Central memory CD8-positive, alpha-beta T cell (primary cell): ENCODE measurements at places on chromosomes 1 and 21.

DNA sequence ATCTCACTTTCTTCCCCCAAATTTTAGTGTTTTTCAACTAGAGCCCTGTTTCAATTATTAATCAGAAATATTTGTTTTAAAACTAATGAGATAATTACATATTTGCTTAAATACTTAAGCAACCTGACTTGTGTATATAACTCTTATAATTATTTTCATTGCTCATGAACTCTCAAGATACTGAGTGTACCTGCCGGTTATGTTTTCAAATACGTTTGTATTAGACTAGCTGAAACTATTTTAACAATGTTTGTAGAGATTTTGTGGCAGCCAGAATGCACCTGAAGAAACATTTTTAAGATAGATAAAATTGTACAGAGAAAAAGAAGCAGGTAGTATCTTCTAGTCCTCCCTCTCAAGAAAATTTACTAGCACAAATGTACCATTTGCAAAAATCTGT lies 140.6 kb upstream of the CXADR start:
- no peak overlapping the region for H3K4me3 ChIP-seq
- no peaks in the 10 kb centered on the region for H3K4me1 ChIP-seq
- no peak overlapping the region for H3K27ac ChIP-seq
- DNase-seq, result no peak
- H3K27me3 ChIP-seq, result peaks cover 22% of the 10 kb centered on the region

DNA sequence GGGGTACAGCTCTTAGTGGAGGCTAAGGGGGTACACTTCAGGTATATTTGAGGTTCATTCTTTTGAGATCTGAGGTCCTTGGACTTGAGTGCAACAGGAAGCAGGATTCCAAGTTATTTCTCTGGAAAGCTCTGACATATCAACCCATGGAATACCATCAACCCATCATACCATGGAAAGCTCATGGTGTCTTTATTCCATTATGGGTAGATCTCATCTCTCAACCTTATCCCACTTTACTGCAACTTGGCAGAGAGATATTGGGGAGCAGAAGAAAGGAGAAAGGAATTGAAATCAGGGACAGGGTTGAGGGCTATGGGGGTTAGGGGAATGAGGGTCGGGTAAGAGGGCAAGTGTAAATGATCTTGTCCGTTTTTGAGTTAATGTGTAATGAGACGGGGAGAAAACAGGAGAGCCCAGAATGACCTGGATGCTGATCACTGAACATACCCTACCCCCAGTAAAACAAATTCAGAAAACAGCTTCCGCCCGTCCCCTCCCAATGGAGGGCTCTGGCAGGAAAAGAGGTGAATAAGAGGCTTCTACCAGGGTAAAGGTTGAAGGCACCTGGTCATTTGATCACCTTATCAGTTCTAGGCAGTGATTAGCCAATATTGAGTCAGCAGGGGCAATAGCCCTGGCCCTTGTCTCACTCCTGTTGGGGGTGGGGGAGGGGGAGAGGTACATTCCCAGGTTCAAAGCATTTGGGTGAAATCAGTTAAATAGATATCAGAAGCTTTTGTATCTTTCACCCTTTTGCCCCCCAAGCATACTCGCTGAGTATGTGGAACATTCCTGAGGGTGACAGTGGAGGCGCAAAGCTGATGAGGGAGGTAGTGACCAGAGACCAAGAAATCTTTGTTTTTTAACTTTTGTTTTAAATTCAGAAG lies 622 bp upstream of the APOA2 start:
- DNase-seq, result no peak
- peak overlapping the region; percentile 36 for H3K27ac ChIP-seq
- no peak overlapping the region for H3K4me3 ChIP-seq
- no peaks in the 10 kb centered on the region for H3K27me3 ChIP-seq
- peaks cover 8% of the 10 kb centered on the region for H3K36me3 ChIP-seq

DNA sequence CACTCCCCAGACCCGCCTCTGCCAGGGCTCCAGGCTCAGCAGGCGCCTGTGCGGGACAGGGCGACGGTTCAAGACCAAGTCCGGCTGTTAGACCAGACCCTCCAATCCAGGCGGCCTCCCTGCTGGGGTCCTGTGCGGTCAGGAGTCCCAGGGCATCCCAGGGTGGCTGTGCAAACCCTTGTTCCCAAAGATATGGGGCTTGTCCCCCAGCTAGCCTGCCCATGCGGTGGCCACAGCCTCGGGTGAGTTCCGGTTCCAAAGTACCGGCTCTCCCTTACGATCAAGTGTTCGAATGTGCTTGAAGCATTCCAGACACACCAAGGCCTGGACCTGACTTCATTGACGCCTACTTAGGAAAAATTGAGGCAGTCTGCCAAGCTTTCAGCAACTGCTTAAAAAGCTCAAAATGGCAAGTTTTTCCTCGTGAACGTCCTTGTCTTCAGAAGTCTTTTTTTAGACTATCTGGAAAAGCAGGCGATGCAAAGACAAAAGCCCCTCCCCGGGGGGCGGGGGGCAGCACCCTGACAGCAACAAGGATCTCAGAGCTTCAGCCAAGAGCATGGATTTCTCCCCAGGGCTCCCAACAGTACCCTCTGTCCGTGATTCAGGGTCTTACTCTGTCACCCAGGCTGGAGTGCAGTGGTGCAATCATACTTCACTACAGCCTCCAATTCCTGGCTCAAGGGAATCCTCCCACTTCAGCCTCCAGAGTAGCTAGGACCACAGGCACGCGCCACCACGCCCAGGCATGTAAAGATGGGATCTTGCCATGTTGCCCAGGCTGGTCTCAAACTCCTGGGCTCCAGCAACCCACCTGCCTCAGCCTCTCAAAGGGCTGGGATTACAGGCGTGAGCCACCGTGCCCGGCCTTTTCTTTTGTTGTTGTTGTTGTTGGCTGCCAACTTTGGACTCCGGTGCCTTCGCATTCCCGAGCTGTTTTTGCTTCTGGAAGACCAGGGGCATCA lies 2.3 kb downstream of the FAAP20 start:
- peak overlapping the region; percentile 39 for H3K27ac ChIP-seq
- H3K4me3 ChIP-seq, result peak overlapping the region; percentile 81
- H3K4me1 ChIP-seq, result peaks cover 5% of the 10 kb centered on the region
- DNase-seq, result no peak
- peaks cover 11% of the 10 kb centered on the region for H3K36me3 ChIP-seq

DNA sequence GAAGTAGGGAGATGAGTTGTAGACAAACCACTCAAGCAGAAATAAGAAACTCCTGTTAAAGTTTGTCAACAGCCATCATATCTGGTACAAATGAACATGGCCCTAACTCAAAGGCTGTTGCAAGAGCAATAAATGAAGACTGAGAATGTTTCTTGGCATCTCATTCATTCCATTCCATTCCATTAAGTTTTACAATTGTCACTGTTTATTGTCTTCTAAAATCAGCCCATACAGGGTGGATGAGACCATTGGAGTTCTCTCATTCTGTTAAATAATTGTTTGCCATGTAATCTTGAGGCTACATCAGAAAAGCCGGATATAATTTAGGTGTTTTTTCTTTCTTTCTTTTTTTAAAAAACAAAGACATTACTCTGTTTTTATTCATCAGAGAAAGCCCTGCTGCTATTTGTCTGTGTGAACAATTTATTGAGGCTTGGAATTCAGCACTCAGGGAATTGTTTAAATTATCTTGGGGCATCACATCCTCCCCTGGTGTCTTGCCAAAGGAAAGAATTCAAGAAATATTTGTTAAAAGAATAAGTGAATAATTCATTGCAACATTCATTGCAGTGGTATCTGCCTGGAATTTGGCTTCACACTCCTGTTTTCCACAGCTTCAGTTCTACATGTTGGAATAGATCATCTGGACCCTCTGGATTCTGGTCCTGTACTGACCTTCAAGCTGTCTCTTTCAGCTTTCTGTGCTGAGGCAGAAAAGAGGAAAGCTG lies 604.5 kb downstream of the PLPP3 start:
- no peak for DNase-seq
- no peak overlapping the region for H3K4me3 ChIP-seq
- H3K36me3 ChIP-seq, result peaks cover 2% of the 10 kb centered on the region
- no peak overlapping the region for H3K27ac ChIP-seq
- no peaks in the 10 kb centered on the region for H3K4me1 ChIP-seq

GRCh38 chr1:204266504-204267034 lies 52.8 kb upstream of the GOLT1A start:
- no peak overlapping the region for H3K27ac ChIP-seq
- H3K4me1 ChIP-seq, result no peaks in the 10 kb centered on the region
- H3K36me3 ChIP-seq, result peaks cover 4% of the 10 kb centered on the region

DNA sequence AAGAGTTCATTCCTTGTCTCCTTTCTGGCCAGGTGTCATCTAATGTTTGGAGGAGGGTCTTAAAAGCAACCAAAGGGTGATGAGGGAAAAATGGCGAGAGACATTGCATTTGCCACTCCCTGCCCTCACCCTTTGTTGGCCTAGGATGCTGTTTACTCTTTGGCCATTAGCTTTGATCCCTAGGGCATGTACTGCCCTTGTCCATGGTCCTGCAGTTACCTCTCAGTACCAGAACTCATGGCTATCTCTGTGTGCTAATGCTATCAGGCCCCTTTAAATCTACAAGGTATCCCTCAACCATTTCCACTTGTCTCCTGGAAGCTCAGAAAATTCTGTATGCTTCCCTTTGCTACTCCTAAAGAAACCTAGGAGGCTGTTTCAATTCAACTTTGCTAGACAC lies 424.8 kb upstream of the PLXNA2 start:
- H3K27me3 ChIP-seq, result peaks cover 36% of the 10 kb centered on the region
- no peak overlapping the region for H3K27ac ChIP-seq
- H3K4me1 ChIP-seq, result no peaks in the 10 kb centered on the region
- no peak overlapping the region for H3K4me3 ChIP-seq
- H3K36me3 ChIP-seq, result no peaks in the 10 kb centered on the region
- DNase-seq, result no peak

- H3K36me3 ChIP-seq, result no peaks in the 10 kb centered on the region
- H3K27me3 ChIP-seq, result peaks cover 9% of the 10 kb centered on the region
- DNase-seq, result no peak
Observed at GRCh38 chr1:230702934-230703678, 10.8 kb downstream of the AGT start.

DNA sequence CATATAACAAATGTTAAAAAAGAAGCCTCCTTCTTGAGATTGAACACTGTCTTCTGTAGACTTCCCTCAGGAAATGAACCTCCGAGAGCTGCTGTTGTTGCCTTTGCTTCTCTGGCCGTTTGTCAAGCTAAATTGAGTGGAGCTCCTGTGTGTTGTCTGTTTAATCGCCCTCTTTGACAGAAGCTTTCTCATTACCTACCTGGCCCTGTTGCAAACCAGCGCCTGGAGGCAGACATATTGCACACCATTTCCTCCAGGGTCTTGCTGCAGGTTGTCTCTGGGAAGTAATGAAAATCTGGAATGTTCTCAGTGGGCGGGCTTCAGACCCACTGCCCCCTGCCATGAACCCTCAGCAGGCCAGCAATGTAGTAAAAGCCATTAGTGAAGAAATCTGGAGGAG lies 83.3 kb downstream of the GABPA start:
- H3K4me3 ChIP-seq, result no peak overlapping the region
- H3K27me3 ChIP-seq, result no peaks in the 10 kb centered on the region
- H3K36me3 ChIP-seq, result no peaks in the 10 kb centered on the region
- H3K27ac ChIP-seq, result no peak overlapping the region
- DNase-seq, result no peak
- no peaks in the 10 kb centered on the region for H3K4me1 ChIP-seq

- H3K27me3 ChIP-seq, result no peaks in the 10 kb centered on the region
- H3K27ac ChIP-seq, result peak within 1 kb of the TSS; percentile 80
- H3K4me1 ChIP-seq, result peaks cover 54% of the 10 kb centered on the region
- no peak for DNase-seq
- H3K36me3 ChIP-seq, result peaks cover 20% of the 10 kb centered on the region
- peak within 1 kb of the TSS; percentile 76 for H3K4me3 ChIP-seq
Observed at GRCh38 chr1:112706505-112707220, at the start of gene RHOC. Gene RHOC (minus strand): TSS chr1:112707127. CDS start chr1:112703799, 3,328 bp downstream.

GRCh38 chr1:31911994-31912780 lies 26.0 kb downstream of the PTP4A2 start:
- H3K4me1 ChIP-seq, result peaks cover 63% of the 10 kb centered on the region
- no peaks in the 10 kb centered on the region for H3K27me3 ChIP-seq
- DNase-seq, result no peak

DNA sequence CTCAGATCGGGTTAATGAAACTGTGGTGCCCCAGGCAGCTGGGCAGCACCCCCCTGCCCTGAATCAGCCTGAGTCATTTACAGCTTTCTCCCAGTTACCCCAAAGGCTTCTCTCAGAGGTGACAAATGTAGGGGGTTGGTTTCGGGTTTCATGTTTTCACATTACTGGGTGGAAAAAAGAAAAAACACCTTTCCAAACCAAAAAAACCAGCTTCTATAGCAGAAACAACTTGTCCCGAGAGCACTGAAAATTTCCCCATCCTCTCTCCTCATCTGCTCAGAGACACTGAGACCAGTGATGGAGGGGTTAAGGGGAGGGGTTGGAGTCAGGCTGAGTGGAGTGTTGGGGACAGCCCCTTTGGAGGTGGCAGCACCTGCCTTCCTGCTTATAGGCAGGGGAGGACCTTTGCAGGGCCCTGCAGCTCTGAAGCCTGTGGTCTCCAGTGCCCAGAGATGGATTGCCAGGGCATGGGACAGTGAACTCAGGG lies 15.6 kb downstream of the UTP11 start:
- H3K27me3 ChIP-seq, result no peaks in the 10 kb centered on the region
- H3K27ac ChIP-seq, result peak overlapping the region; percentile 83
- H3K36me3 ChIP-seq, result peaks cover 17% of the 10 kb centered on the region
- DNase-seq, result no peak

- H3K27me3 ChIP-seq, result peaks cover 53% of the 10 kb centered on the region
- no peak for DNase-seq
- no peak overlapping the region for H3K27ac ChIP-seq
- H3K36me3 ChIP-seq, result no peaks in the 10 kb centered on the region
- no peaks in the 10 kb centered on the region for H3K4me1 ChIP-seq
Observed at GRCh38 chr1:94396356-94397010, 21.7 kb upstream of the ABCD3 start.

DNA sequence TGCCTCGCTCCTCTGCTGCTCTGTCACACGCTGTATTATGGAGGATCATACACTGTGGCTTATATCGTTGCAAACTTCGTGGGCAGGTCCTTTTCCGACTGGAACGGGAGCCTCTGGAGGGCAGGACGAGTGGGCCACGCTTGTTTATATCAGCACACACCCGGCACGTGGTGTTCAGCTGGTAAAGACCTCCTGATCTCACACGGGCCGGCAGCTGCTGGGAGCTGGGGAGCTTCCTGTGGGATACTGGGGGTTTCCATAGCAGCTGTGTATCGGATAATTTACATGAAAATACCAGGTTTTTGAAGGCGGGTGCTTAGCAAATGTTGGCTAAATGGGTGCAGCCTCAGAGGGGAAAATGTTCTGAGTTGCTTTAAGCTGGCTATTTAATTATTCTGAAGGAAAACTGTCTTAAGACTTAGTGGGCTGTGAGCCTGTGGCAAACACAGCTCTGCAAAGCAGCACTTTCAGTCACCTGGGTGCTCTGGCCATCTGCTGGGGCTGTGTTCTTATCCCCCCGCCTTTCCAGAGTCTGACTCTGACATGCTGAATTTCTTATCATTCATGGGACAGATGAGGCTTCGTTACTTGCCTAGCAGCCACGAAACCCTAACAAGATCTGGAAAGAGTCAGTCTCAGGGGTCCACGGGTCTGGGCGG lies 103.6 kb upstream of the GCLM start:
- no peak for DNase-seq
- peaks cover 11% of the 10 kb centered on the region for H3K27me3 ChIP-seq
- H3K4me3 ChIP-seq, result no peak overlapping the region
